ENCODE measurements at places on chromosomes 2 and 18.

DNA sequence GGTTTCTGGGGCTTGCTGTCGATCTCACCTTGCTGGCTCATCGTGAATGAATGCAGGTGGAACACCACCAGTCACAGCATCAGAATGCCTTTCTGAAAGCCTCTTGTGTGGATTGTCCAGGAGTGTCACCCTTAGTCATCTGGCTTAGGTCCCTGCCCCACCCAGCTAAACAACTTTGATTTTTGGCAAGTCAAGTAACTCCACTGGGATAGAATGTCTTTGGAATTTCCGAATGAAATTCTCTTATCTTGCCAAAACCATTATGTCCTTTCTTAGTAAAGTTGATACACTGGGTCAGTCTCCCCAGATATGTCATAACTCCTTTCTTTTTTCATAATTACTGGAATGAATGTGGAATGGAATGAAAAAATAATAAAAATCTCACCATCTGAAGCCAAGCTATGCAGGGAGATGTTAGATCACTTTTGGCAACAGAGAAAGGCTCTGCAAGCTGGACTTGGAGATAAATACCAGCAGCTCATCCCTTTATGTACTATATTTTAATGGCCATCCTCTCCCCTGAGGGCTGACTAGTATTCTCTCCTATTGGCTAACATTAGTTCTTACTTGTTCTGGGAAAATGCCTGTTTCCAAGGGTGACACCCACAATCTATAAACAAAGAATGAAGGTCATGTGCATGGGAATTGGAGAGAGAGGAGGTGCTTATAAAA lies 35.4 kb downstream of the INSIG2 start:
- no peak for DNase-seq

GRCh38 chr2:240494194-240494793 lies 58.8 kb downstream of the GPC1 start:
- no peak for DNase-seq

GRCh38 chr2:162477011-162477410 lies 133.1 kb downstream of the GCA start:
- no peak for DNase-seq

GRCh38 chr2:238561230-238561629 lies 134.5 kb downstream of the ASB1 start:
- no peak for DNase-seq

DNA sequence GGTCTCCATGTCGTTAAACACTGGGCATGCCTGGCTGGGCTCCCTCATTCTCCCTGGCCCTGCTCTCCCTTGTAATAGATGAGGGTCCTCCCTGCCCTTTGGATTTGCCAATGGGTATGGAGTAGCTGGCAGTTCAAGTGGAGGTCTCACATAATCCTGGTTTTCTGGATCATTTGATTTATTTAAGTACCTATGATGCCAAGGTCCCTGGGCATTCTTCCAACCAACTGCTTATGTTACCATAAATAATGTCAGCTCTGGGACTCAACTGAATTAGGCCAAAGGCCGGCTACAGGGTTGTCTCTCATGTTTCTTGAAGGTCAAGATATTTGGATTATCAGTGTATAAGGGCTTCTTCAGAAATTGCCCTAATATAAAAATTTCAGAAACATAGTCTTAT lies 104.9 kb upstream of the LYPD6 start:
- no peak for DNase-seq

DNA sequence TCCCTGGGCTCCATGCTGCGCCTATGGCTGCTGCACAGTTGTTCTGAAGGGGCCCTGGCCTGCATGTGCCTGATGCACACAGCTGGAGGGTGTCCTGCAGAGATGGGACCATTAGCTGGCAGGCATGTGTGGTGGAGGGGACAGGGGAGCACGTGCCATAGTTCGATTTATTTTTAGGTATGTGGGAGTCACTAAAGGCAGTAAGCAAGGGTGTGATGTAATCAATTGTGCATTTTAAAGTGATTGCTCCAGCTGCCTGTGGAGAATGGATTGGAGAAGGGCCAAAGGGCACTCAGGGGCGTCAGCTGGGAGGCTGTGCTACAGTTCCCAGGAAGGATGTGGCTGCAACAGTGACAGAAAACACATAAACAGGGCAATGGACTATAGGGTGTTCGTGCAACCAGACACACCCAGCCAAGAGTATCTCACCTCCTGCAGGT lies 205.1 kb downstream of the ARL4C start:
- DNase-seq, result no peak

DNA sequence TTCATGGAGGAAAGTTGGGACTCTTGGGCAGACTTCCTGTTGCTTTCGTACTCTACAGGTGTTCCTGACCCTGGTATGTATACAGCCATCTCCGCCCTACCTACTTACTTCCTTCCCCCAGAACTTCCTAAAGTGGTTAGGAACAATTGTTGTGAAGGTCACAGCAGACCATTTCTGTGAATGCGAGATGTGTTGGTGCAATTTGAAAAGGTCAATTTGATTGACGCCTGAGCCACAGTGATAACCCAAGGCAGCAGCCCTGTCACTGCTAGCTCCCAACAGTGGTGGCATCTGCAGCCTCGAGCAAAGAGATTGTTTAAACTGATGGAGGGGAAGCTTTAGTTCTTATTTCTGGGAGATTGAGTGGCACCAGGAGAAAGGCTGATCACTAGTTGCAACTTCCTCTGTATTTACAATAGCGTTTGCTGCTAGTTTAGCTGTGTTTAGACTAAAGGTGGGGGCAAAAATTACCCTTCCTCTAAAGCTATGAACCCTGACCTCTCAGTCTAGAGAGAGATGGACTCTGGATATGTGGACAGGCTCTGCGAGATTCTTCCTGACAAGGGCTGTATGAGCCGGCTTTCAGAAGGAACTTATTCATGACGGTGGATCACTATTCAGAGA lies 78.3 kb upstream of the MAP4K3 start:
- no peak for DNase-seq

DNA sequence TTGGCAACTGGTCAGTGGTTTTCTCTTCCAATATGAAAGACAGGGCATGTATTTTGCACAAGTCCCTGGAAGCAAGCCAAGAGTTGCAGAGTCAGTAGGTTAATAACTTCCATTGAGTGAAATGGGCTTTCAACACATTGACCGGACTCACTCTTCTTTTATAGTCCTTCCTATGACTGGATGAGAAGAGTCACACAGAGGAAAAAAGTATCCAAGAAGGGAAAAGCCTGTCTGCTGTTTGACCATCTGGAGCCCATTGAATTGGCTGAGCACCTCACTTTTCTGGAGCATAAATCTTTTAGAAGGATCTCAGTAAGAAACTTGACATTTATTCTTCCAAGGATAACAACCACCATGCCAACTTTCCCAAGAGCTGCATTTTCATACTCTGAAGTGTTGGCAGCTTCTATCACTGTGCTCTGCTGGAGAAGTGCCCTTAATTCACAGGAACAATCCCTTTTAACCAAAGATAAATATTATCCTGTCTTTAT lies 45.4 kb downstream of the RASGRP3 start:
- no peak for DNase-seq

GRCh38 chr2:188978291-188979081 lies 4.3 kb downstream of the COL3A1 start:
- DNase-seq, result no peak

DNA sequence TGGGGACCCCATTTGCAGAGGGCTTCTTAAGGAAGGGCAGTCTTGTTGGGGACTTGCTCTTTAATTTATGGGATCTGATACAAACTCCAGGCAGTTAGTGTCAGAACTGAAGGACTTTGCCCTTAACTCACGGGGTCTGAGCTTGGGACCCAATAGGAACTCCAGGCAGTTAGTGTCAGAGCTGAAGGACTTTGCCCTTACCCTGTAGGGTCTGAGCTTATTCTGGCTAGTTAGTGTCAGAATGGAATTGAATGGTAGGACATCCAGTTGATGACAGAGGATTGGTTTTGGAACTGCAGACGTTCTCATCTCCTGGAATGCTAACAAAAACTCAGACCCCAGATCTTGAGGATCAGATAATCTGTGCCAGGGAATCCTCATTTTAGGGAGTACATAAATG lies 256.9 kb upstream of the COPS8 start:
- no peak for DNase-seq

DNA sequence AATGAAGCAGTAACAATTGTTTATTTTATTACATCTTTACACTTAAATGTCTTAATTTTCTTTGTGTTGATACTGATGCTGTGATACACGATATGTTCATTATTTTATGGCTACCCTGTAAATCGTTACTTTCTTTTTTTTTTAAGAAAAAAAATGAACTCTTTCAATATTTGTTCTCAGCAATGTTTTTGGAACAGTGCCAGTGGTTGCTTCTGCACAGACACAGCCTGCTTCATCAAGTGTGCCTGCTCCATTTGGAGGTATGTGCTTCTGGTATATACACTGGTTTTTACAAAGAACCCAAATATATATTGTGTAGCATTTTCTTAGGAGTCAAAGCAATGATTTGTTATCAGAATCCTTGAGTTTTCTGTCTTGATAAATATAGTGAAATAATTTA lies 62.2 kb upstream of the SCYGR2 start:
- no peak for DNase-seq

DNA sequence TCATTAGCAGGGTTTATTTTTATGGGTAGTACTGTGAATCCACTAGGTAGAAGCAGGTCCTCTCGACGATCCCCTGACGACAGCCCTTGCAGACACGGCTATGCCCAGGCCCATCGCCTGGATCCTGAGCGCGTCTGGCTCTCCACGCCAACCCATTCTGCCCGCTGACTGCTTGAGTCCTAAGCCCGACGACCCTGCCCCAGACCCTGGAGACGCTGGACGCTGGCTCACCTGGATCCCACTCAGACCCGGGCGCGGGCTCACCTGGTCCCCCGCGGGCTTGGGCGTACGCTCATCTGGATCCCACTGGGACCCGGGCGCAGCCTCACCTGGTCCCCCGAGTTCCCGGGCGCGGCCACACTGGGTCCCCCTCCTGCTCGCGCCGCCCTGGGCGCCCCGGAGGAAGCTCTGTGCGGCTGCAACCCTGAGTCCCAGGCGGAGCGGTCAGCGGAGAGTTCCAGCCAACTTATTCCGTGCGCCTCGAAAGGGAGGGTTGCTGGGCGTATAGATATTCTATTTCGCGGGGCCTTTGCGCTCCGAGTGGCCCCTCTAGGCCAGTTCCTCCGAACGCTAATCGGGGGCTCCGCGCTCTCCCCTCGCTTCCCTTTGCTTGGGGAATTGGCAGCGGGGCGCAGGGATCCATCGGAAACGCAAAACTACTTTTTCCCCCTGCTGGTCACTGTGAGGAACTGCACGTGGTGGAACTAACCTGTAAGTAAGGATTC lies 22.4 kb upstream of the RMP24 start:
- peak; percentile 9 for DNase-seq

GRCh38 chr2:120323214-120323613 lies 22.7 kb upstream of the INHBB start:
- no peak for DNase-seq

DNA sequence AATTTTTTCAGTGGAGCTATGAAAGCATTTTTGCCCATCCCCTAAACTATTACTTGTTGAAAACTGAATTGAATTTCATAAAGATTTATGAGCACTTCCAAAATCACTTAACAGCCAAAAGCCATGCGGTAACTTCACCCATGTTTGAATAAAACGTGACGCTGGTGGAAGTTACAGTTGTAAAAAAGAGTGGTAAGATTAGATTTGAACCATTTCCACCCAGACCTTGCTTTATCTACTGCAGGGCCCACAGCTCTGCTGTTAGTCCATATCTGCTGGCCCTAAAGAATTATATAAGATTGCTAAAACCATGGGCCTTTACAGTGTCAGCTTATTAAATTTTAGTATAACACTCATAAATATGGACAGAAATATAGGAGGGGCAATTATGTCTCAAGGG lies 15.5 kb upstream of the ITGA4 start:
- no peak for DNase-seq

Data from stimulated activated CD8-positive, alpha-beta memory T cell treated with anti-CD3 and anti-CD28 coated beads, Interleukin-4, amount 100 ng/mL, for 4 hours (primary cell).